ACHN (cell line): ENCODE measurements at places on chromosomes 5 and 9.

- DNase-seq = no peak
Observed at GRCh38 chr5:137834498-137835049, 33.1 kb upstream of the MYOT start.

- DNase-seq = no peak
Observed at GRCh38 chr5:39544941-39545340, 120.2 kb upstream of the DAB2 start.

- no peak for DNase-seq
Observed at GRCh38 chr5:32094691-32095090, 79.4 kb downstream of the GOLPH3 start.

DNA sequence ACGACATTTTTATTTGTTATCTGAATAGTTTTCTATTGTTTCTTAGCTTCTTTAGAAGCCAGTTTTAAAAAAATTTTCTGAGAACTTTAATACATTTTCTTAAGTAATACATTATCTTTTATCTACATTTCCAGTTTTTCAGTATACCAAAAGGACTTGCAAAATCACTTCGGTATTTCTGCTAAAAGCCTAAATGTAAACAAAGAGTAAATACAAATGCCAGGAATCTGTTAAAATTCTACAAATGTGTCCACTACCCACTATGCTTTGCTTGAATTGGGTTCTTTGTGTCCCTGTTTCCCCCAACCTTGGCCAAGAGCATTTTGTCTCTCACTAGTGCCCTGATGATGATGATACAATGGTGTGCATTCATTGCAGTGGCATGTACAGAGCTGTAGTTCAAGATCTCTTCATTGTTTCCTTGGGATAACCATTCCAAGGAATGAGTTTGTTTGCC is 611.2 kb downstream of the NR2F1-AS1 start:
- DNase-seq = no peak

- no peak for DNase-seq
Observed at GRCh38 chr5:130279386-130279785, 375.1 kb downstream of the CHSY3 start.

DNA sequence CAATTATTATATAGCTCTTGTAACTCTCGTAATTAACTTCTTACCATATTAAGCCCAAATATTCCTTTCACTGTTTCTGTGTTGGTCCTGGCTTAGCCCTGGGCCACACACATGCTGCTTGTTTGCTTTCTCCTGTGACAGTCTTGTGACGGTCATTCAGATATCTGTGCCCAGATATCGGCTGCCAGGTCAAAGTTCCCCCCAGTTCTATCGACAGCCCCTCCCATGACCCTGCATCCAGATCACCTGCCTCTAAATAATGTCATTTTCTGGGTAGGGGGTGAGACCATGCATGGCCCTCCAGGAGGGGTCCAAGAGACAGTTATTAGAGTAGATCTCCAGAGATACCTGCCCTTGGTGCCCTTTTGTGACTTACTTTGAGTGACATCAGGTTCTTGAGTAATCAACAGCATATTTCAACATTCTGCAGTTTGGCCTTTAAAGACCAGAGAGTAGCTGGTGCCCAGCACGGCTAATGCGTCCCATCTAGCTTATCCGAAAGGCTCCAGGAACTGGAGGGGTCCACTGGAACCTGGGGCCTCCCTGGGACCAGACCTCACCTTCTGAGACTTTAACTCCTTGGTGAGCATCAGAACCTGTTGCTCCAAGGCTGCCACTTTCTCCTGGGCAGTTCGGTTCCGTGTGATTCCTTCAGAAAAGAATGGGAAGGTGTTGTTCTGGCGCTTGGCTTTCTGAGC is 26.9 kb downstream of the TBC1D2 start:
- DNase-seq = no peak

- no peak for DNase-seq
Observed at GRCh38 chr5:124754206-124754927, 7.9 kb upstream of the ZNF608 start.

- DNase-seq = no peak
Observed at GRCh38 chr5:165405340-165405739, 1899.9 kb downstream of the MAT2B start.

DNA sequence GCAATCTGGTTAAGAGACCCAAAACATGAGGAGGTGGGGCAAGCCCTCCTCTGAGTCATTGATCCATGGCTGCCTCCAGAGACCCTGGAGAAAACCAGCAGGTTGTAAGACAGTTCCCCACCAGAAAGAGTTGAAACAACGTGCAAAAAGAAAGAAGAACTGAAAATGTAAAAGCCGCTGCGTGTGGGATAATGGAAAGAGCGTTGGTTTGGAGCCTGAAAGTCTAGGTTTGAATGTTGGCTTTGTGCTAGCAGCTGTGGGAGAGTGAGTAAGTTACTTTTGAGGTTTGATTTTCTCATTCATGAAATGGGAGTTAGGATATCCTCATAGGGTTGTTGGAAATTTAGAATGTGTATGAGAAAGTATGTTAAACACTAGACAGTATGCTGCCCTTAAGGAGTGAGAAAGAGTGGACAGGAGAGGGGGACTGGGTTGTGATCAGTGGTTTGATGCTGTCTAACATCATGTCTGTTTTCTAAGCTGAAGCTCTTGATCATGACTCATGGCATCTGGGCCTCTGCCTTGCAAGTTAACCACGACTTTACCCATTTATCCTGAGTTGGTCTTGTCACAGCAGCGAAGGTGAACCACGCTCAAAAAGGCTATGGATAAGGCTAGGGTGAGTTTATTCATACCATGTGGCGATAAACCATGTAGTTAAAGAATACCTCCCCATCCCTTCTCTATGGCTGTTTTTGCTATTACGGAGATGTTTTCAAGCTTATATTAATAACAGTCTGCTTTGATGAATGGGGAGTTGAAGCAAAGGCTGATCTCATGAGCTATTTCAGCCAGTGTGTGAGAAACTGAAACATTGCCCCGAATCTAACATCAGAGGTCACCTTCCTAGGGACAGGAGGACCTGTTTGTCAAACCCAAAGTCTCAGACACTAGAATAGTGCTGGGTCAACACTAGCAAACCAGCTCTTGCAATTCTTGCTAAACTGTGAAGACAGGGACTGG is 41.3 kb downstream of the ZNF366 start:
- no peak for DNase-seq

- DNase-seq = no peak
Observed at GRCh38 chr9:94802793-94803192, 76.3 kb downstream of the AOPEP start.

GRCh38 chr9:22052376-22052945 is 43.4 kb upstream of the CDKN2B start:
- DNase-seq = peak; percentile 54

DNA sequence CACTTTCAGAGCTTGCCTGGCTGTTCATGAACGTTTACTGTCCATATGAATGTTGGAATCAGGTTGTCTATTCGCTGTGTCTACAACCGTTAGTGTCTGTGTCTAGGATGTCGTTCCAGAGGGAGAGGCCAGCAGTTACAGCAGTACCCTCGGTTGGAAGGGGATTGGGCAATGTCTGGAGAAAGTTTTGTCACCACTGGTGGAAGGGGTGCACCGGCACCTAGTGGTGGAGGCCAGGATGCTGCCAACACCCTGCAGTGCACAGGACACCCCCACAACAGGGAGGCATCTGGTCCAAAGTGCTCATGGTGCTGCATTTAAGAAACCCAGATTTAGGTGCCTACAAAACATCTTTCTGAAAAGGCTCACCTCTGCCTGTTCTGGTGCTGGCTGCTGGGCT is 220.7 kb downstream of the FANCC start:
- DNase-seq = no peak

- no peak for DNase-seq
Observed at GRCh38 chr9:135221951-135222631, 134.6 kb downstream of the OLFM1 start.

- no peak for DNase-seq
Observed at GRCh38 chr5:19880458-19880857, 107.5 kb downstream of the CDH18 start.

DNA sequence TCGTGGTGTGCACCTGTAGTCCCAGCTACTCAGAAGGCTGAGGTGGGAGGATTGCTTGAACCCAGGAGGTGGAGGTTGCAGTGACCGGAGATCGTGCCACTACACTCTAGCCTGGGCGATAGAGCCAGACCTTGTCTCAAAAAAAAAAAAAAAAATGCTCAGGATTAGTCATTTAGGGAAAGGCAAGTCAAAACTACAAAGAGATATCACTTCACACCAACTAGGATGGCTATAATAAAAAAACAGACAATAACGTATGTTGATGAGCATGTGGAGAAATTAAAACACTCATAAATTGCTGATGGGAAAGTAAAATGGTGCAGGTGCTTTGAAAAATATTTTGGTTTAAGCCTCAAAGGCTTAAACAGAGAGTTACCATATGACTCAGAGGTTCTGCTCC is 6.3 kb upstream of the ANKRD34B start:
- no peak for DNase-seq

GRCh38 chr5:153613144-153613543 is 122.7 kb downstream of the GRIA1 start:
- no peak for DNase-seq

DNA sequence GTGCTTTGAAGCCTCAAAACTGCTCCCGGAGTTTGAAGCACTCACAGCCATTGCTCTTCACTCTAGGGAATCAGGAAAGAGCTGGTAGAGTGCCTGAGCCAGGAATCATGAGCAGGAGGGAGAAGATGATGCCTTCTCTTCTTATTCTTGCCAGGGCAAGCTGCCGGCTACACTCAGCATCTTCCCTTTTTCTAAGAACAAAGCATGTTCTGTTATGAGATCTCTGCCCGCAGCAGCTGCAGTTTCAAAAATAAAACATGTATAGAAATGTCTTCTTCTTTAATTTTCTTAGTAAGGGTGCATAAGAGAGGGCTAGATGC is 57.9 kb upstream of the RICTOR start:
- no peak for DNase-seq

DNA sequence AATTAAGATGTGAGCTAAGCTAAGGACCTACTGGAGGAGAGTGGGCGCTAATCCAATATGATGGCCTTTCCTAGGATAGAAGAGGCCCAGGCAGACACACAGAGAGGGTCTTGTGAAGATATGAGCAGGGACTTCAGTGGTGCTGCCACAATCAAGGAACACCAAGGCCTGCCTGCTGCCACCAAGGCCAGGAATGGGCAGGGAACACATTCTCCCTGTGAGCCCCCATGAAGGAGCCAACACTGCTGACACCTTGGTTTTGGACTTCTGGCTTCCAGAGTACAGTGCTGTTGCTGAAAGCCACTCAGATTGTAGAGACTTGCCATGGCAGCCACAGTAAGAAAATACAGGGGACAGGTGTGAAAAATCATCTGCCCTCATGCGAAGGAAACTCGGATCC is 73.1 kb upstream of the IRX1 start:
- DNase-seq = no peak

DNA sequence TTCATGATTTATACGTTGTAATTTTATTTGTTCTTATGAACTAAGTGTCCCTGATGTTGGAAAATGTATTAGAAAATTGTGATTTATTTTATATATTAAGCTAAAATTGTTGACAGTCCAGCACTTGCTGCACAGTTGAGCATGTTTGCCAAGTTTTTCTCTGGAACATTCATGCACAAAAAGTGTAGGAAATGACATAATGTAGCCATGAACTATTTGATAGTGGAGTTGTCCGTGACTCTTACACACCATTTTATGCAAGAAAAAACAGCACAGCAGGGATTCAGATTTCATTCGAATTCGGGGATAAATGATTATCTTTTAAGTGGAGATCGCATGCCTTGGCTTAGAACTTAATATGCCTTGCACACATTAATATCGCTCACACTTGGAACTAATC is 708.6 kb upstream of the WWC1 start:
- no peak for DNase-seq

DNA sequence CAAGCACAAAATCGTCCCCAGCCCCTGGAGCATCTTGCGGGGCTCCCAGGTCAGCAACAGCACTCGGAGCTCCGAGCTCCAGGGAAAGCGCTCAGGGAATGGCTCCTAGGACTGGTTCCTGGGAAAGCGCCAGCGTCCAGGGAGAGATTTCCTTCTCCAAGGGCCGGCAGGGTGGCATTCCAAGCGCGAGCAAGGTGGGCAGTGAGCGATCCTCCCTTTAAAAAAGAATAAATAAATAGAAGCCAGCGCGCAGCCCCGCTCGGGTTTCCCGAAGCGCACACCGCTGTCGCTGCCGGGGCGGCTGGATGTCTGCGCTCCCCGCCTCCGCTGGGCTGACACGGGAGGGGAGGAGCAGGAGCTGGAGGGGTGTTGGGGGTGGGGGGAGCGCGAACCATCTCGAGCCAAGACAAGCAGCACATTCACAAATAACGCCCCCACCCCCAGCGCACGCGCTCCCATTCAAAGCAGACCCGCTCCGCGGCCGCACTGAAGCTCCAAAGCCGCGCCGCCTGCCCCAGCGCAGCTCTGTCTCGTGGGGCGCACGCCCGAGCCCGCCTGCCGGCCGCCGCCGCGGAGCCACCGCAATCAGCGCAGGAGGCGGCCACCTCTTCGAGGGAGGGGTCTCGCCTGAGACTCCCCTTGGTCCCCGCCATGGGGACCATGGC is 327.4 kb downstream of the SH3GL2 start:
- DNase-seq = no peak

DNA sequence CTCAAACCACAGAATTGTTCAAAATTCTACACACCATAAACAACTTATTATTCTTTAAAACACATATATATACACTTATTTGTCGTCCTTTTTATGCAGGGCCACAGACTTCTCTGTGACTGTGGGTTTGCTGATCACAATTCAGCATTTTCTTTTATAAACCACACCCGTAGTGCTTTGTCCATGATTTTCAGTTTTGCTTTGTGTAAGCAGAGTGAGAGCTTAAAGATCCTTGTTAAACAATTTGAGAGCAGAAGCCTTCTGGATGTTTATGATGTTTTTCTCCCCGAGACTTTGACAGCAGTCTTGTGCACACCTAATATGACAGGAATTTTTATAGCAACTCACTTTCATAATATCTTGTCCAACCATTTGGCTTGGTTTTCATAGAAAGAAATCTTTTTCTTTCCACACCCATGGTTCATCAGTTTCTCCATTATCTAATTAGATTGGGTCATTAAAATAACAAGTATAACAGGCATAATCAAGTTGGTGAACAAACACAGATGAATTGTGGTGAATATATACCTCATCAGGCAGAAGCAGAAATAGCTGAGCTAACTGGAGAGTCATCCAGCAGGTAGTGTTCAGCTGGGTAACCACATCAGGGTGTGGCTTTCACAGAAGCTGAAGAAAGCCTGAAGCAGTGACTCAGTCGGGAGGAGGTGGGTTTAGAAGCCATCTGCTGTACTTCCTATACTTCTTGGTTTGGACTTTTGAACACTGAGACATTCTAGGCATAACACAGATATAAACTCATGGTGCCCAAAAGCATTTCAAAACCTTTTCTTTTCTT is 232.8 kb downstream of the DOCK8 start:
- peak; percentile 25 for DNase-seq

GRCh38 chr5:179051784-179052183 is 8.4 kb upstream of the ZNF354C start:
- no peak for DNase-seq

- peak; percentile 74 for DNase-seq
Observed at GRCh38 chr5:83721953-83722901, 1.6 kb upstream of the HAPLN1 start.
